ENCODE measurements at places on chromosomes 7 and 10. TPM values are rescaled to one million over a fixed set of nuclear protein-coding genes. Genes with fewer than 3 reads are reported as not detected.
A peak's percentile ranks its signal among the peaks of the same experiment; 100 is the strongest.

- no peak for DNase-seq
These were observed 63.9 kb upstream of the ECHDC3 start for GRCh38 chr10:11678074-11678793.

DNA sequence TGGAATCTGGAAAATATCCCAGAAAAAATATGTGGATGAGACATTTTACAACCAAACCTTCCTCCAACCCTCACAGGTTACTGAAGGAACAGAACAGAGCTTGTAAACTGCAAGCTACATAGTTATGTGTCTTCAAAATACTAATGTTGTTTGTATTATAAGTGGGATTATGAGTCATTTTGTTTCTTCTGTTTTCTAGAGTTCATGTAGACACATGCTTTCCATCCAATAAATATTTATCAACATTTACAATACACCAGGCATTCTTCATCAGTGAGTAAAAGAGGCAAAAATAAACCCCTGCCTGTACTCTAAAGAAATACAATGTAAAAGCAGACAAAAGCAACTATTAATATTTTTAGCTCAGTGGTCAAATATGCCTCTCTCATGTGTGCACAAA is 38.0 kb upstream of the TES start:
- no peak for DNase-seq

DNA sequence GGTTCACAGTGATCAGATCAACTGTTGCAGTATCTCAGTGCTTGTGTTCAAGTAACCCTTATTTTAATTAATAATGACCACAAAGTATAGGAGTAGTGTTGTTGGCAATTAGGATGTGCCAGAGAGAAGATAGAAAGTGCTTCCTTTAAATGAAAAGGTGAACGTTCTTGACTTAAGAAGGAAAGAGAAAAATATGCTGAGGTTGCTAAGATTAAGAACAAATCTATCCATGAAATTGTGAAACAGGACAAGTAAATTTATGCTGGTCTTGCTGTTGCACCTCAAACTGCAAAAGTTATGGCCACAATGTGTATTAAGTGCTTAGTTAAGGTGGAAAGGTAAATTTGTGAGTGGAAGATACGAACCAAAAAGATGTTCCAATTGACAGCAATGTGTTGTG is 139.5 kb downstream of the SDK1 start:
- no peak for DNase-seq

GRCh38 chr7:105408791-105409410 is 20.2 kb upstream of the SRPK2 start:
- no peak for DNase-seq

DNA sequence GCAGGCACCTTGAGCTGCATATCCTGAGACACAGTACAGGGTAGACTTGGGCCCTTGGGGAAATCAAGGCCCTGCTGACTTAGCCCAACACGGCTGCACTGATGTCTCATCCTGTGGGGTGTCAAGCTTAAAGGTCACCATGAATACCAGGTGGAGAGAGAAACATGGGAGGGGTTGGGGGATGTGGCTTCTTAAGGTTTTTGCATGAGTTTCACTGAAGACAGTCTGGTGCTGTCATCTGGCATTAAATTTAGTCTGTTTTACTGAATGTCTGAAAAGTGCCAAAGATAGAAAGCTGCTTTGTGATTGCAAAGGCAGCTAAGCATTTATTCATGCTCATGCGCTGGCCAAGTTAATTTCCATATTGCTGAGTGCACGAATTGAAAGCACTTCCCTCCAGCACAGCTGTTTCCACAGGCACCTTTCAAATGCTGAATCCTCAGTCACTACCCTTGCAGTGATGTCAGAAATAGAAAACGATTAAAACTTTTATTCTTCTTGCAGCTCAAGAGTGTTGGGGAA is 102.1 kb downstream of the OSBPL3 start:
- no peak for DNase-seq

GRCh38 chr10:132571650-132572544 is 34.3 kb downstream of the INPP5A start:
- DNase-seq = peak; percentile 89

DNA sequence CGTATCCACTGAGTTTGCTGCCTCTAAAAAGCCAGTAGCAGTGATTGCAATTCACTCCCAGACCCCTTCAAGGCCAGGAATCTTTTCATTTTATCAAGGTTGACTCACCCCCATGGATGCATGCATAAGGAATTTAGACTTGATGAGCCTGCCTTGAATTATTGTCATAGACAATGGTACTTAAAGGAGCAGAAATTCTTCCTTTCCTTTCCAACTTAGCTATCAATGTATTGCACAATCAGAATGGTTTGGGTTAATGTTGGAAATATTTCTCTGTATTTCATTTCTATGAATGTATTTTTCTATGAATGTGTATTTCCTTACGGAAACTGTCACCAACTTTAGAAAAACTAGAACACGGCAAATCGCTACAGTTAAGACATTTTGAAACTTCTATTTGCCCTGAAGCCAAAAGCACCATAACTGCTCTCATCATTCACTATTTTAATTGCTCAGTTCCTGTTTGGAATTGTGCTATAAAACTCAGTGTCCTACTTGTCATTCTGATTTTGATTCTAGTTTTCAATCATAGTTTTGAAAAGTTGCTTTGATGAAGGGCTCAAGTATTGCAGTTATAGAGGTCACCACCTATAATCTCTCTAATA is 355.7 kb upstream of the AKR1E2 start:
- no peak for DNase-seq

DNA sequence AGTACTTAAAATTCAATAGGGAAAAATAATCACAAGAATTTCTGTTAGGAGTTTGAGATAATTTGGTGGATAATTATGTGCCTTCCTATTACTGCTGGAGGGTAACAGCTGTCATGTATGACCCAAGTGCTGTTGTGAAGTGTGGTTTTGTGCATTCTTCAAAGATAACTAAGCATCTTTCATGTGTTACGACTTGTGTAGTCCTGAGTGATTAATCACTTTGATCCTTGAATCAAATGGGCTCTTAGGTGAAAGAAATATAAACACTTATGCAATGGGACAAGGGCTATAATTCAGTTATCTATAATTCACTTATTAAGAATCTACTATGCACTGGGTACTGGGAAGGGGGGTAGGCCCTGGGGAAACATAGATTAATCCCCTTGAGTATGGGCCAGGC is 89.0 kb downstream of the CH25H start:
- no peak for DNase-seq

Gene SORBS1
- total RNA-seq = 12.7 TPM

Gene ASB10
- not detected for total RNA-seq

Gene CXCL12
- 21.1 TPM for total RNA-seq

Gene ADAM22
- total RNA-seq = 4.8 TPM

Measured in H7 (cell line).